ENCODE measurements at places on chromosomes 3 and 15.
A peak's percentile ranks its signal among the peaks of the same experiment; 100 is the strongest.

- no peaks in the 10 kb centered on the region for H3K4me1 ChIP-seq
- no peaks in the 10 kb centered on the region for H3K36me3 ChIP-seq
- no peak overlapping the region for H3K27ac ChIP-seq
- no peak for DNase-seq
- H3K4me3 ChIP-seq = no peak overlapping the region
These were observed 7.3 kb upstream of the TRNT1 start for GRCh38 chr3:3119393-3119851.

DNA sequence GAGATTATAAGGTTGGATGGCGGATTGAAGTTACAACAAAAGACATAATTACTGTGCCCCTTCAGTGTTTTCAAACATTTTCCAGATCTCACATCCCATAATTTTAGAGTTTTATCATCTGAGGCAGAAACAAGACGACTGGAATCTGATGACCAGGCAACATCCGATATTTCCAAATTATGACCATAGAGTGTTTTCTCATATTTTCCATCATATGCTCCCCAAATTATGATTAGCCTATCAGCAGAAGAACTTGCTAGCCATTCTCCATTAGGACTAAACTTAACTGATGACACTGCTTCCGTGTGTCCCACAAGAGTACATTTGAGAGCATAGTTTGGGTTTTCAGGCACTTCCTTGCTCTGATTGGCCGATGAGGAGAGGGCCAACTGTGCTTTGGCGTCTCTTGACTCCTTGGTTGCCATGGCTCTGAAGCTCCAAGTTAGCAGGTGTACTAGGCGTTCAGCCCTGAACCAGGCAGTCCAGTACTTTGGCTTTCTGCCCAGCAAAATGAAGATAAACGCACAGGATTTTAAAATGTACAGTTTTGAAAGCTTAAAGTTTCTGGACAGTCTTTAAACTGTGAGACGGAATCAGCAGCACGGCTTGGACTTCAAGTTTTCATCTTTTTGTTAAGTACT, 638 bp downstream of the WDR5B start:
- H3K27ac ChIP-seq = peak overlapping the region; percentile 96
- H3K4me3 ChIP-seq = peak overlapping the region; percentile 99
- H3K36me3 ChIP-seq = peaks cover 29% of the 10 kb centered on the region
- peaks cover 20% of the 10 kb centered on the region for H3K4me1 ChIP-seq
- DNase-seq = peak; percentile 51

DNA sequence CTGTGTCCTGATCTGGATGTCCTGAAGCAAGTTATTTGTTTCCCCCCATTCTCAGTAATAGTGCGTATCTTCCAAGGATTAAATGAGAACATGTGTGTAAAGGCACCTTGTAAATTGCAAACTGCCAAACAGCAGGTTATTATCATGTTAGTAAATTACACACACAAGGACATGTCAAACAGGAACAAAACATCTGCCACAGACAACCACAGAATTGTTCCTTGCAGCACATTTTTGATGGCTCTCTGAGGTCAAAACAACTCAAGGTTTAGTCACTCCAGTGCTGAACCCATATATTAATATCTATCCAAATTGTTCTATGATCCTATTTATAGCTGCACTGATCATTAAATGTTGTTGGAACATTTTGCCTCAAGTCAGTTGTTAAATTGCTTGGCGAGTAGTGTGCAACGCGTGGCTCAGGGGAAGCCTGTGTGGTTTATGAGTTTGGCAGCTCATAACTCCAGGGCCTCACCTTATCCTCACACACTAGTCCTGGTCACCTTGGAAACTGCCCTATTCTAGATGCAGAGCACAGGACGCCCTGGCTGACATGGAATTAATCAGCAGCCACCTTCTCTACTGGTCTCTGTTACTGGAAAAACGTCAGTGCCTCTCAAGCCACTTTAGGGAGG, 46.3 kb upstream of the CDV3 start:
- H3K27ac ChIP-seq = no peak overlapping the region
- no peaks in the 10 kb centered on the region for H3K4me1 ChIP-seq
- H3K4me3 ChIP-seq = no peak overlapping the region

GRCh38 chr3:31227131-31227562, 305.6 kb upstream of the STT3B start:
- no peak for DNase-seq
- peak overlapping the region; percentile 45 for H3K4me3 ChIP-seq
- peak overlapping the region; percentile 66 for H3K27ac ChIP-seq
- peaks cover 73% of the 10 kb centered on the region for H3K4me1 ChIP-seq

DNA sequence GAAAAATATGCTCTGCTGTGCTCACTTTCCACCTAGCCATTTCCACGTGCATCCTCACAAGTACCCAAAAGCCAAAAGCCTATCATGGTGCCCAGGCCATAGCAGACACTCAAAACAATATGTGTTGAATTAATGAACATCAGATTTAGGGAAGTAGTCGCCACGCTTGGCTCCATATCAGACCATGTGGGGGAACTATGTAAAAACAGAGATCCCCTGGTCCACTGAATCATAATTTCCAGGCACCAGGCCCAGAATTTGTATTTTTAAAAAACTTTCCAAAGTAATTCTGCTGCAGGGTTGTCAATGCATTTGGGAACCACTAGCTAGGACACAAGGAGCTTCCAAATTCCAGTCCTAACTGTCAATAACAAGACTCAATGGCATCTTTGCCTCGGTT, 77.3 kb downstream of the CNTN3 start:
- no peak overlapping the region for H3K4me3 ChIP-seq
- no peaks in the 10 kb centered on the region for H3K36me3 ChIP-seq
- H3K27ac ChIP-seq = no peak overlapping the region

GRCh38 chr15:78210349-78210717, 24.0 kb downstream of the ACSBG1 start:
- DNase-seq = no peak
- H3K27ac ChIP-seq = no peak overlapping the region
- no peaks in the 10 kb centered on the region for H3K36me3 ChIP-seq
- H3K27me3 ChIP-seq = no peaks in the 10 kb centered on the region
- no peaks in the 10 kb centered on the region for H3K4me1 ChIP-seq
- H3K4me3 ChIP-seq = no peak overlapping the region

GRCh38 chr15:80042568-80042967, 16.9 kb upstream of the ZFAND6 start:
- DNase-seq = no peak
- peaks cover 1% of the 10 kb centered on the region for H3K27me3 ChIP-seq
- no peaks in the 10 kb centered on the region for H3K36me3 ChIP-seq
- H3K4me1 ChIP-seq = no peaks in the 10 kb centered on the region

DNA sequence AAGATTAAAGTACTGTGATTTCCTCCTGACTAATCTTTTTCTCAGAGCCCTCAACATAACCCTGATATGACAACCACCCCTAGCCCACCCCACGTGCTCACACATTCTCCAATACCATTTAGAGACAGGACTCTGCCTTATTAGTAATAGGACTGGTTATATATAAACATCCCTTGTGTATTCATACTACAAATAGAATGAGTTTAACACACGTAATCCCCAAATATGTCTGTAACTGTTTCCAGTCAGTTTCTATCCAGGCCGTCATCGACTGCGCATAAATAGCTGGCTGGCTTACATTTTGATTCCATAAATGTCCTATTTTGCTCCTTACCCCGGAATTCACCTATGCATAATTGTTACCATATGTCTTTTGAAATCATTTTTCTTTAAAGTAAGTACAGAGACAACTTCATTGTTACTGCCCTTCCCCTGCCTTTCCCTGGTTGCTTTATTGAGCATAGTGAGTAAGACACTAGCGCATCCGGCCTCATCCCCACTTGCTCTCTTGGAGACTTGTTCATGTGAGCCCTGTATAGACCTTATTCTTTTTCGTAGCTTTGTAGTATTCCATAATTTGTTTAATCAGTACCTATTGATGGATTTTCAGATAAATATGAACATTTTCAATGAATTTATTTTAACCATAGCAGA, 3.5 kb upstream of the P2RY14 start:
- H3K4me3 ChIP-seq = no peak overlapping the region
- peaks cover 2% of the 10 kb centered on the region for H3K4me1 ChIP-seq
- no peak overlapping the region for H3K27ac ChIP-seq
- H3K27me3 ChIP-seq = peaks cover 2% of the 10 kb centered on the region
- no peaks in the 10 kb centered on the region for H3K36me3 ChIP-seq

- no peaks in the 10 kb centered on the region for H3K27me3 ChIP-seq
- no peak overlapping the region for H3K4me3 ChIP-seq
- H3K27ac ChIP-seq = no peak overlapping the region
- H3K4me1 ChIP-seq = peaks cover 6% of the 10 kb centered on the region
These were observed 3.2 kb upstream of the RARRES1 start for GRCh38 chr3:158735296-158736033.

- no peak for DNase-seq
- H3K27me3 ChIP-seq = no peaks in the 10 kb centered on the region
These were observed 108.9 kb downstream of the ANO10 start for GRCh38 chr3:43512754-43513404.

GRCh38 chr3:23761440-23761896, 44.3 kb upstream of the UBE2E1 start:
- DNase-seq = peak; percentile 8
- H3K27me3 ChIP-seq = no peaks in the 10 kb centered on the region
- H3K4me3 ChIP-seq = no peak overlapping the region

DNA sequence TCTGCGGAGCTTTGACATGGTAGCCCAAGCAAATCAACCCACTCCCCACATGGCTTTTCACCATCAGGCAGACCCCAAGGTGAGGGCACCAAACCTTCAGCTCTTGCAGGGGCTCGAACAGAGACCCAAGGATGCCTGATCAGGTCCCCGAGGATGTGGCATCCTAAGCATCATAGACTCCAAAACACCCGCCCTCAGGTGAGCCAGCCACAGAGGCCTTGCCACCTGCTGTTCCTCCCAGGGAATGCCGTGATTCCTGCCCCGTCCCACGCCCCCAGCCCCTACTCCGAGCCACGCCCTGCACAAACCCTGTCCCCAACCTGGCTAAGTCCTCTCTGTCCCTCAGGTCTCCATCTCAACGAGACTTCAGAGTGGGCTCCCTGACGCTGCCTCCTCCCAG, 34.7 kb upstream of the SLC41A3 start:
- no peak for DNase-seq
- H3K27ac ChIP-seq = no peak overlapping the region
- no peaks in the 10 kb centered on the region for H3K4me1 ChIP-seq
- no peak overlapping the region for H3K4me3 ChIP-seq
- H3K27me3 ChIP-seq = no peaks in the 10 kb centered on the region
- H3K36me3 ChIP-seq = no peaks in the 10 kb centered on the region

DNA sequence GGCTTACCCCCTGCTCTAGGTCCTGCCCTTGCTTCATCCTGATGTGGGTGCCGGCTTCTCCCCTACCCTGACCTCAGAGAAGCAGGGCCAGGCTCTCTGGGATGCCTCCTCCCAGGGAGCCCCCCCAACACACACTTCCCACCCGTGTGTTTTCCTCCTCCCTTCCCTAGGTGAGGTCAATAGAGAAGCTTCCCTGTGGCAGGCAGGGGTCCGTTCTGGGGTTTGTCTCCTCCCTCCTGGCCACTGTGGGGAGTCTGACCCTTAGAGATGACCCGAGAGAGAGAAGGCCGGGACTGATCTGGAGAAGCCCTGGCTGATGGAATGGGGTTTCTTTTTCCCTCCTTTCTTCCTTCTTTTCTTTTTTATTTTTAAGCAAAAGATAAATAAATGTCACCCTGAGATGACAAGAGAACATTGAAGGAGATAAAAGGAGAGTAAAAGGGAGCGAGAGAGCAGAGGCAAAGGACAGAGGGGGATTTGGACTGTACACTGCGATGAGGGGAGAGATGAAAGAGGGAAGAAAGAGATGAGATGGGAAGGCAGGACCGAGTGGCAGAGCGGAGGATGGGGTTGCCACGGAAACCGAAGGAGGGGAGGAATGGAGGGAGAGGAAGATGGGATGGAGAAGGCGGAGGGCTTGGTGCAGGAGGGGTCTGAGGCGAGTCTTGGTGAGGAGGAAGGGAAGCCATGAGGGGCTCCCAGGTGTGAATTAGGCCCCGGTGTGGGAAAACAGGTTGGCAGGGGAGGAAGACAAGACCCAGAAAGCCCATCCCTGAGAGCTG, 48.4 kb downstream of the IDH2 start:
- H3K4me3 ChIP-seq = no peak overlapping the region
- no peaks in the 10 kb centered on the region for H3K27me3 ChIP-seq
- DNase-seq = no peak
- no peak overlapping the region for H3K27ac ChIP-seq
- H3K4me1 ChIP-seq = peaks cover 2% of the 10 kb centered on the region

DNA sequence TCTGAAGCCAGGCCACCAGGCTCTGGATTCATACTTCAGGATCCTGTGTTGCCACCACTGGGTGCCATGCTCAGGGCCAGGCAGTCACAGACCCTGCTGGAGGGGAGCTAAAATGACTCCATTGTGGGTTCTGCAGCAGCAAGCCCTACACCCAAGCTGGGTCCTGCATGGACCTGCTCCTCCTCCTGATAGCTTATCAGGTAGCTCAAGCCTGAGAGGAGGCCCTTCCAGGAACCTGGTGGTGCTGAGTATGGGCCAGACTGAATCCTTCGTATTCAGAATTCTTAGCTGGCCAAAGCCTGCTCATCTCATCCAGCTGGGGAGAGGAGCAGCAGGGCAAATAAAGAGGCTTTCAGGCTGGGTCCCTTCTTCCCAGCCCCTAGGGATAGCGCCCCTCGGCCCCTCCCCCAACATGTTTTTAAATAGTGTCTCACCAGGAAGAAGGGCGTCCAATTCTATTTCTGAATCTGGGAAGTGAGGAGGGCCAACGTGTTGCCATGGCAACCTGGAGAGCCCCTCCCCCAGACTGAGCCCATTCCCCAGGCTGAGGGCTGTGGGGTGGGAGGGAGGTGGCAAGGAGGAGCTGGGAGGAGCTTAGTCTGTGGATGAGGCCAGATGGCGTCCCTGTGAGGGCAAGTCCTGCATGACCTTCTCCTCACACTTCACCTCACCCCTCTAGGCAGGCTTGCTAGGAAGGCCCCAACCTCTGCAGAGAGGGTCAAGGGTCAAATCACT, 11.0 kb upstream of the CAMKV start:
- no peaks in the 10 kb centered on the region for H3K27me3 ChIP-seq
- no peak for DNase-seq
- H3K36me3 ChIP-seq = no peaks in the 10 kb centered on the region
- H3K4me3 ChIP-seq = no peak overlapping the region
- no peak overlapping the region for H3K27ac ChIP-seq

GRCh38 chr3:111143-112069, 85.2 kb upstream of the CHL1 start:
- H3K4me1 ChIP-seq = no peaks in the 10 kb centered on the region
- no peaks in the 10 kb centered on the region for H3K36me3 ChIP-seq
- no peaks in the 10 kb centered on the region for H3K27me3 ChIP-seq
- H3K27ac ChIP-seq = no peak overlapping the region
- no peak for DNase-seq
- H3K4me3 ChIP-seq = no peak overlapping the region

DNA sequence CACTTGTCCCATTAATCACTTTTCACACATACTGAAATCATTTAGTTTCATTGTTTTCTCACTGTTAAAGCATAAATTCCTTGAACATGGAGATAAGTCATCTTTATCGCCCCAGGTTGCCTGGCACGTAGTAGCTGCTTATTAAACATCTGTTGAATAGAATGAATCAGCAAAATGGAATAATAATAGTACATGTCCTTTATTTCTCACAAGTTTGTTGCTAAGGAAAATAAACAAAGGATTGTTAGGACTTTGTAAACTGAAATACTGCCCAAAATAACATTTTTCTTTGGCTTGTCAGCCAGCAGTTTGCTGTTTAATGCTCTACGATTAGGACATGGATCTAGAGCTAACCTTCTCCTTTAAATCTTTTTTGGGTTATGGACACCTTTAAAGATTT, 17.9 kb downstream of the SLC35A5 start:
- H3K27me3 ChIP-seq = no peaks in the 10 kb centered on the region
- no peak overlapping the region for H3K27ac ChIP-seq
